ENCODE measurements at places on chromosomes 6 and 20.
A peak's percentile ranks its signal among the peaks of the same experiment; 100 is the strongest.

DNA sequence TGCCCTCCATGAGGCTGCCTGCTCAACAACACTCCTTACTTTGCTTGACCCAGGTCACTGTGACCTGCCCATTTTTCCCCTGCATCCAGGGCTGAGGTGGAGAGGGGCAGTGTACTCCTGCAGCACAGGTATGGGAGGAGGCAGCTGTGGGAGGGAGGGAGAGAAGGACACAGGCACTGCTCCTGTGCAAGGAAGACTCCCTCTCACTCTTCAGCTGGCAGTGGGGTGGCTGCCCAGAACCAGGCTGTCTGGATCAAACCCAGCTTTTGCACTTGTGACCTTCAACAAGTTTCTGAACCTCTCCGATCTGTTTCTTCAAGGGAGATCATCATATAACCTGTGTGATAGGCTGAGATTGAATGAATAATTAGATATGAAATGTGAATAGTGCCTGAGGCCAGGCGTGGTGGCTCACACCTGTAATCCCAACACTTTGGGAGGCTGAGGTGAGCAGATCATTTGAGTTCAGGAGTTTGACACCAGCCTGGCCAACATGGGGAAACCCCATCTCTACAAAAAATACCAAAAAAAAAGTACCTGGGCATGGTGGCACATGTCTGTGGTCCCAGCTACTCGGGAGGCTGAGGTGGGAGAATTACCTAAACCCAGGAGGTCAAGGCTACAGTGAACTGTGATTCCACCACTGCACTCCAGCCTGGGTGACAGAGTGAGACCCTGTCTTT, 14.1 kb downstream of the TGIF2 start:
- no peak for DNase-seq

DNA sequence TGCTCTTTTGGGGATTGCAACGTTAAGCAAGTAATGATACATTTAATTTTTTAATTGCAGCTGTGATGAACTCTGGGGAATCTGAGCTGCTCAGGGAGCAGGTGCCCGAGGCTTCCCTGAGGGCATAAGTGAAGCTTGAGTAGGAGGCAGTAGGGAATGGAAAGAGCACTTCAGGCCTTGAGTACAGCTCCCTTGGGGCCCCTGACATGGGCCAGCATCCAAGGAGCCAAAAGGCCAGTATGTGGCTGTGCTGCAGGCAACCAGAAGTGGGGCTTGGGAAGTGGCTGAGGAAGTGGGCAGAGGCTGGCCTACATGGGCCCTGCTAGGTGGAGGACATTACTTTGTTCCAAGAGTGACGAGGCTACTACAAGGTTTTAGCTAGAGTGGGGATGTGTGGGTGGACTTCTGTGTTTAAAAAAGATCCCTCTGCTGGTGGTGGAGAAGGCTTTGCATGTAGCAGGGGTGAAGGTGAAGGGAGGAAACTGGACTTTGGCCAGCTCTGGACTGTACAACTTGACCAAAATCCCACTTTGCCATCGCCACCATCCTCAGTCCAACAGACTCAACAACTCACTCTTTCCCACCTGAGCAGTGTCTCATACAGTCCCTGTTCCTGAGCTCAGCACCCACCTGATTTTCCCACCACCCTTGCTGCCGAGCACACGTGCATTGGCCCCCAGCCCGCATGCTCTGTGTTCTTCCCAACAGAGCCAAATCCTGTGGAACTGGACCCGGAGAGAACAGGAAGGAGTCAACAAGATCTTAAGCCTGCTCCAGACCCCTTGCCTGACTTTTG, 10.9 kb upstream of the ZNF831 start:
- no peak for DNase-seq

DNA sequence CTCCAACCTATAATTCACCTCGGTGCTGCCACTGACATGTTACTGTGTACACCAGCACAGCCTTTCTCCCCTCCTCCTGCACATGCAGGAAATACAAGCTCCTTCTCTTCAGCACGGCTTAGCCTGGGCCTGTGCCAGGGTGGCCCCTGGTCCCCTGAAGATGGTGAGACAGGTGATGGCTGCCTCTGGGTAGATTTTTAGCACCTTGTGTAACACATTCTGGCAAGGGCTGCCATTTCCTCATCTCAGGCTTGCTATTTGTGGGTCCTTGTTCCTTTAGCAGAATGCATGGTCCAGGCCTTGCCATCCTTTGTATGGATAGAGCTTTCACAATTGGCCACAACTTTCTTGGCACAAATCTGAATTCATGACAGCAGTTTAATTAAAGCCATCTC, 151.3 kb downstream of the CDC5L start:
- no peak for DNase-seq

DNA sequence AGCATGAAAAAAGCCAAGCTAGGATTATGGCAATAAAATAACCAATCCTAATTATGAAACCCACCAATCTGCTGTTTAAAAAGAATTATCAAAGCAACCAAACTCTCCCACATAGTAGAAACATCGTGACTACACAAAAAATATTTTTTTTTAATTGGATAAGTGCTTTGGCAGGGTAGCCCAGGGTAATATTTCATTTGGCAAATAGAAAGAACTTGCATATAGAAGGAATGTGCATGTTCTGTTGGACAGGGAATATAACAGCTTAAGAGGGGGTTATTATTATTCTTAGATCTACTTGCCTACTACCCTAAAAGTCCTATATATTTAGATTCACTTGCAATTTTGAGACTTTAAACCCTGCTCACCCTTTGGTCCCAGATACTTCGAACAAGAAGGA, 972 bp downstream of the GSTA3 start:
- no peak for DNase-seq

DNA sequence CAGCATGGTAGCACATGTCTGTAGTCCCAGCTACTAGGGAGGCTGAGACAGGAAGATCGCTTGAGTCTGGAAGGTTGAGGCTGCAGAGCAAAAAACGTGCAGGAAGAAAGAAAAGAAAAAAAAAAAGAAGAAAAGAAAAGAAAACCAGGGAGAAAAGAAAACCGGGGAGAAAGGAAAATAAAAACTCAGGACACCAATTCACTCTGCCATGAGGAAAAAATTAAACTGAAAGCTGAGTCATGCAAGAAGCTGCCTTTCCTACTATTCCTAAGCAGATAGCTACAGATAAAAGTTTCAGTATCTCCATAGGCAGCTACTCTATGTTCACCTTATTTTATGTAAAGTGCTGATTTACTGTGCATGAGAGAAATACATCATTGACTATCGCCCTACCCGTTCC, 10.5 kb downstream of the PTGIS start:
- DNase-seq, result no peak

DNA sequence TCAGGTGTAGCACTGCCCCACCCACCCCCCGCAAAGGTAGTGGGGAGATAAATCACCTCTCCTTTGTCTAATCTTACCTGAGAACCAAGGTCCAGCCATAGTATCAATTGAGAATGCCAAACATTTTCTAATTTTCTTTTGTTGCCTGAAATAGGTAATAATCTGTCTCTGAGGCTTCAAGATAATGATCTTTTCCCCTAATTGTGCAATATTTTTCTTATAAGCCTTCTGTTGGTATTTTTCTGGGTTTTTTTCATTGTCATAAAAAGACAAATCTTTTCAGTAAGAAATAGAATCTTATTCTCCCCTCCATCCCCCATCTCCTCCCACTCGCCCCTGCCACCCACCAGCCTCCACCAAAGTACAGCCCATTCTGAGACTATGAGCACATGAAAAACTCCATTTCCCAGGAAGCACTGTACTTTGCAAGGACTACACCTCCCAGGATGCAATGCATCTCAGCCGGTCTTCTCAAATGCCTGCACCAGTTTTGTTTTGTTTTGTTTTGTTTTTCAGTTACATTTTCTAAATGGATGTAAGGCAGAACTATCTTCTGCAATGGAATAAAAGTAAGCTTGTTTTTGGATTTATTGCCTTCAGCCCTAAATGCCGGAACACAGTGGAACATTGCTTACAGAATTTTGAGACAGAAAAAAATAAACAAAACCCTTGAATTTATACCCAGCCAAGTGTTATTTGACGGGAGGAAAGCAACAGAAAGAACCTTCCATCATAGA, 268.0 kb downstream of the TFAP2A start:
- DNase-seq, result peak; percentile 71

- no peak for DNase-seq
These were observed 21.6 kb downstream of the JAG1 start for GRCh38 chr20:10652185-10652584.

- no peak for DNase-seq
These were observed 142.3 kb downstream of the UNC5CL start for GRCh38 chr6:40896696-40897095.

Data from T47D (cell line).